ENCODE measurements at places on chromosomes 12 and 14.

DNA sequence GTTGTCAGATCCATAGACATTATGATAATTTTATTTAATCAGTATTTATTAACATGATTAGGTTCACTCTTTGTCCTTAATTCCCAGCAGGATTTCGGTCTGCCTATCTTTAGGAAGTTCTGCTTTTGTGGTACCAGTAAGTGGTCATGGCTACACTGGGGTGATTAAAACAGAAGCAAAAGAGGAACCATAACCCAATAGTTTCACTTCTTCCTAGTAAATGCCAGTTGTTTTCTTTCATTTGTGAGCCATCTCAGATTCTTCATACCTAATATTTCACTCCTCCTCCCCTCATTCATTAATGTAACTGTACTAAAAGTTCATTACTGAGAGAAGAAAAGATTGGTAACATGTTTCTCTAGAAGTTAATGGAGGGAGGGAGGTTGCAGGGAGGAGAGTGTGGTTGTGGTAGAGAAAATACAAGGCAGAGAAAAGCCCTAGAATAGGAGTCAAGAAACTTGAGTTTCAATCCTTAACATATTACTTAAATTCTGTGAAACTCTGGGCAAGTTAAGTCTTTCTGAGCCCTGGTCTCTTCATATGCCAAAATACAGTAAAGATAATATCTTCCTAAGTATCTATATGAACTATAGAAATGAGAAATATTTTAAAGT lies 101.2 kb downstream of the PEBP1 start:
- DNase-seq: no peak

- DNase-seq: peak; percentile 30
These were observed 44.6 kb upstream of the NPFF start for GRCh38 chr12:53551889-53552291.

- no peak for DNase-seq
These were observed 54.2 kb downstream of the C12orf42 start for GRCh38 chr12:103441437-103442181.

- no peak for DNase-seq
These were observed 53.1 kb downstream of the TOGARAM1 start for GRCh38 chr14:45015133-45015532.

GRCh38 chr12:111748151-111748672 lies 18.5 kb upstream of the ALDH2 start:
- peak; percentile 17 for DNase-seq

Data from NCI-H2171 treated with DMSO at 0.1 percent for 48 hours (cell line).